ENCODE measurements at places on chromosomes 3 and 15.

GRCh38 chr3:181630853-181631252, 80.9 kb upstream of the SOX2 start:
- no peak for DNase-seq

- no peak for DNase-seq
Observed at GRCh38 chr3:187181454-187182170, 15.7 kb upstream of the RTP1 start.

- no peak for DNase-seq
Observed at GRCh38 chr3:13068269-13069010, 4.8 kb downstream of the IQSEC1 start.

DNA sequence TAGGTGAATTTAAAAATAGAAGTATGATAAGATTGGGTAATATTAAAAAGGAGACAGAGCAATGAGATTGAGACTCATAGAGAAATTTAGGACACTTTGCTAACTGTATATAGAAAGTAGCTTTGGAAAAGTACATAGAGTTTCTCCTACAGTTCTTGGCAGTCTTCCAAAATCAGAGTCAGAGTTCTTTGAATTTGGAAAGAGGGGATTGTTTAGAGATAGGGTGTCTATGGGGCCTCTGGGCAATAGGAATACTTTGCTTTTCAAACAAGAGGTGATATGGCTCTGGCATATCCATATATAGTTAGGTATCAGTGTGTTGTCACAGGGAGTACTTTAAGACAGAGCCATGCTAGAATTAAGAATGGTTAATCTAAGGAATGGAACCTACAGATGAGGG, 477.1 kb upstream of the KCNMB2 start:
- DNase-seq = peak; percentile 63

DNA sequence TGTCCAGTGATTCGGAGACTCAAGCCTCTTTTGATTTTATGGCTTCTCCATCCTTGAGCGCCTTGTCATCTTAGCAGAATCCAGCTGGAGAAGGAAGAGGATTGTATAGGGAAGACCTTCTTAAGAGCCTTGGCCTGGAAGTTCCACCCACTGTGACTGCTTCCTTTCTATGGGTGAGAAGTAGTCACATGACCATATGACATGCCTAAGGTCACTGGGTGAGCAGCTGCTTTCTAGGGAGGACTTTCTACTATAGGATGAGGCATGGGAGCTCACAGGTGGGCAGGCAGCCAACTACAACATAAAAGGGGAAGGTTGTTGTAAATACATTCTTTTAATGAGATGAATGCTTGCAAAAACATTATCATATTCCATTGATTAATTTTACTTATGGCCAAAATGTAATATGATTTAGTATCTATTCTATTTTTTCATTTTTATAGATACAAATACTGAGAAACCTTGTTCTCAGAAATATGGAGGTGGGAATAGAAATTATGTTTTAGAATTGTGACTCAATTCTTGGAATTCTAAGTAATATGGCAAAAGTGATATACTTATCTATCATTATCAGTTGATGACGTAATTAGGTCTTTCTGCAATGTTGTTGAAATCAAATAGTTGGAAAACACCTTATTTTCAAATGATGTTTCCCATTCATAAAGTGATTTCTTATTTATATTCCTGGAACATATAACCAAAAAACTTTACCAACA, 53.6 kb upstream of the MINAR1 start:
- peak; percentile 35 for DNase-seq

- DNase-seq = no peak
Observed at GRCh38 chr15:60389261-60390077, 8.3 kb downstream of the ANXA2 start.

DNA sequence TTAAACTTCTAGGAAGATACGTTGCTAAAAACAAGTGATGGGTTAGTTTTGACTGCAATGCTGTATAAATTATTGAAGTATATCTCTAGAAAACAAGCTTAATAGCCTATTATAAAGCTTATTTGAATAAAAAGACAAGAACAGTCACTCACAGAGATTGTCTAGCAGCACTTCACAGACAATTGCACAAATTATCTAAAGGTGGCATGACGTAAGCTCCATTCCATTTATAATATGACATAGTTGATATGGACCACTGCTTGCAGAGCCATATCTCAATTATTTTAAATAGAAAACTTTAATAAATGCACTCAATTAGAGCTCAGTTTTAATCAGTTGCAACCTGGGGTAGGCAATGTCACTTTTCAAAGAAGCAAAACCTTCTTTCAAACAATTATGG, 319.9 kb upstream of the GBE1 start:
- DNase-seq = no peak

GRCh38 chr3:166435469-166436057, 598.3 kb upstream of the BCHE start:
- DNase-seq = no peak

- peak; percentile 64 for DNase-seq
Observed at GRCh38 chr15:56672721-56673120, 60.6 kb downstream of the ZNF280D start.

DNA sequence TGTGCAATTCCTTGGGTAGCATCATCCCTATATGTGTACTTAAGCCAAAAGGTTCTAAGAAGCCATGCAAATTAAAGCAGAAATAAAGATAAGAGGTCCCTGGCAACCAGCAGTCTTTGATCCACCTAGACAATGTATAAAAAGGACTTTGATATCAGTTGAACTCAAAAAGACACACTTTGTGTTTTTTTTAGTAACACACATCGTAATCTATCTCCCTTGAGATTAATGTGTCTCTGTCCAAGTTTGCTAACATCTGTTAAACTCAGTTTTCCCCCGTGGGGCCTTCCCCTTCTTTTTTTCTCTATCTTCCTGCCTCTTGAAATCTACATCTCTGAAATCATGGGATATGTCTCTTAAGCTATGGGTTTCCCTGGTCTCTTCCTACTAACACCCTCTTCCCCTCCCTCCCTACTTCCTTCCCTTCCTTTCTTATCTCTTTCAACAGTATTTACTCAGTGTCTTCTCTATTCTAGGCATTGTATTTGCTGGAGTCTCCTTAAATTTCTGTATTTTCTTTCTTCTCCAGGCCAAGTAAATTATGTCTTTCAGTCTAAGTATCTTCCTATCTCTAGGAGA, 27.7 kb downstream of the ALDH1A2 start:
- DNase-seq = no peak
